CD4-positive, alpha-beta T cell treated with Interleukin-2 at 100 ng/mL for 4 hours (primary cell): ENCODE measurements at places on chromosomes 1 and 21.

DNA sequence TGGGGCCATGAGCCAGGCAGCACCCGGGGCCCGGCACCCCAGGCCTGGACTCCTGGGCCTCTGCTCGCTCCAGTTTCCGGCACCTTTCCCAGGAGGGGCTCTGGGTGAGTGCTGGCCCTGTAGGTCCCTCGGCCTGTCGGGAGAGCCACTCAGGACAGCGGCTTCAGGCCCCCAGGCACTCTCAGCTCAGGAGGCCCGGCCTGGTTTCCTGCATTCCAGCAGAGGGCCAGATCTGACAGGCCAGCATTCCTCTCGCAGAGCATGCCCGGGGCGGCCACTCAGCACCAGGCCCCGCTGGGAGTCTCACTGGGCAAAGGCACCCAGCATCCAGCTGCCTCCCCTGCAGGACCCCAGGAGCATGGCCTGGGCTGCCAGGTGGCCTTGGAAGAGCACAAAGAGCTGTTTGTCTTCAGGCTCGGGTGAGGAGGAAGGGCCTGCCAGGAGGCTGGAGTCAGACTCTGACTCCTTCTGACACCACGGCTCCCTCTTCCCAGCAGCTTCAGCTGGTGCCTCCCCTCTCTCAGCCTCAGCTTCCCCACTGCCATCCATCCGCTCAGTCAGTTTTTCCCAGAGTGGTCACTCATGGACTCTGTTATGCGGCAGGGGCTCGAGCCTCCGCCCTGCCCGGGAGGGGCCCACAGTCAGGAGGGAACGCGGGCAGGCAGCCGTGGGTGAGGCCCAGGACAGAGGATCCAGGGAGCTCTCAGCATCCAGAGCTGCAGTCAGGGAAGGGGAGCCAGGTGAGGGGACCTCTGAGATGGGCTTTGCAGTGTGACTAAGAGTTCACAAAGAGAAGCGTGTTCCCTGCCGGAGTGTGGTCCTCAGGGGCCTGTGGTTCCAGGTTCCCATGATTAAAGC is 51.7 kb downstream of the WNT9A start:
- no peak for DNase-seq

DNA sequence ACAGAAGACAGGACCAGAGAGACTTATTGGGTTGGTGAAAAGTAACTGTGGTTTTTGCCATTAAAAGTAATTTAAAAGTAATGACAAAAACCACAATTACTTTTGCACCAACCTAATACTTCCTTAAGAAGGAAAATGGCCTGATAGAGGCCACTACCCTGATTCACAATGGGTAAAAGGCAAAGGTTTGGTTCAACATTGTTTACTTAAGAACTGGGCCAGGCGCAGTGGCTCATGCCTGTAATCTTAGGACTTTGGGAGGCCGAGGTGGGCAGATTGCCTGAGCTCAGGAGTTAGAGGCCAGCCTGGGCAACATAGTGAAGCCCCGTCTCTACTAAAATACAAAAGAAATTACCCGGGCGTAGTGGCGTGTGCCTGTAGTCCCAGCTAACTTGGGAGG is 48.2 kb upstream of the RCOR3 start:
- DNase-seq, result no peak

GRCh38 chr1:11563560-11564069 is 84.7 kb downstream of the DISP3 start:
- DNase-seq, result no peak

DNA sequence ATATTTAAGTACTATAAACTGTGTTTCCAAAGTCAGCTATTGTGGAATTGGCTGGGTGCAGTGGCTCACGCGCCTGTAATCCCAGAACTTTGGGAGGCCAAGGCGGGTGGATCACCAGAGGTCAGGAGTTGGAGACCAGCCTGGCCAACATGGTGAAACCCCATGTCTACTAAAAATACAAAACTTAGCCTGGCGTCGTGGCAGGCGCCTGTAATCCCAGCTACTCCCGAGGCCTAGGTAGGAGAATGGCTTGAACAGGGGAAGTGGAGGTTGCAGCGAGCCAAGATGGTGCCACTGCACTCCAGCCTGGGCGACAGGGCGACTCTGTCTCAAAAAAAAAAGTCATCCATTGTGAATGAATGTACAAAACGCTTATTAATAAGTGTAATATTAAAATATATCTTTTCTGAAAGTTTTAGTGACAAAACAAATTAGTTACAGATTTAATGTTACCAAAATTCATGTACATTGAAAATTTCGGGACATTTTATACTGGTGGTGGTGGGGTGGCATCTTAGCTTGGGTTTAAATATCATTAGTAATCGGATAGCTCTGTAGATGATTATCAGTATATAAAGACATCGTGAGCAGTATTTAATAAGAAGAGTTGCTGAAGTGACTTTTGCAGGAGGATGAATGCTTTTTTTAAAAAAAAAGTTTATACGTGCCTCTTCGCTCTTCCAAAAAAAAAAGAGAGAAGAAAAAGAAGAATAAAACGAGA is 503 bp upstream of the SRSF11 start:
- DNase-seq, result no peak

DNA sequence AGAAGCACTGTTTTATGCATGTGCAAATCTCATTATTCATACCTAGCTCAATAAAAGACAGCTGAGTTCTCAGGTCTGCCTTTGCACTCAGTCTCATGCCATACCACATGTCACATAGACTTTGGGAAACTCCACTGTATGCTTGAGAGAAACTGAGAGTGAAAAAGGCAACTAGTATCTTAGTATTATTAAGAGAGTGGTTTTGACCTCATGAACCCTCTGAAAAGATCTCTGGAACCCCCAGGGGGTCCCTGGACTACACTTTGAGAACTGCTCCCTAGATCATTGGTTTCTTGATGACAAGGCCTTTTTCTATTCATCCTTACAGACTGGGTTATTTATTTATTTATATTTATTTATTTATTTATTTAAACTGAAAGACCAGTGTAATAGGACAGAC is 3.7 kb upstream of the RHEX start:
- no peak for DNase-seq
